Stimulated activated CD4-positive, alpha-beta T cell treated with anti-CD3 and anti-CD28 coated beads, TNF-alpha, amount 100 ng/mL, for 48 hours (primary cell): ENCODE measurements at places on chromosomes 12 and 14.

GRCh38 chr12:95922231-95922630 lies 20.2 kb downstream of the CCDC38 start:
- DNase-seq, result no peak

DNA sequence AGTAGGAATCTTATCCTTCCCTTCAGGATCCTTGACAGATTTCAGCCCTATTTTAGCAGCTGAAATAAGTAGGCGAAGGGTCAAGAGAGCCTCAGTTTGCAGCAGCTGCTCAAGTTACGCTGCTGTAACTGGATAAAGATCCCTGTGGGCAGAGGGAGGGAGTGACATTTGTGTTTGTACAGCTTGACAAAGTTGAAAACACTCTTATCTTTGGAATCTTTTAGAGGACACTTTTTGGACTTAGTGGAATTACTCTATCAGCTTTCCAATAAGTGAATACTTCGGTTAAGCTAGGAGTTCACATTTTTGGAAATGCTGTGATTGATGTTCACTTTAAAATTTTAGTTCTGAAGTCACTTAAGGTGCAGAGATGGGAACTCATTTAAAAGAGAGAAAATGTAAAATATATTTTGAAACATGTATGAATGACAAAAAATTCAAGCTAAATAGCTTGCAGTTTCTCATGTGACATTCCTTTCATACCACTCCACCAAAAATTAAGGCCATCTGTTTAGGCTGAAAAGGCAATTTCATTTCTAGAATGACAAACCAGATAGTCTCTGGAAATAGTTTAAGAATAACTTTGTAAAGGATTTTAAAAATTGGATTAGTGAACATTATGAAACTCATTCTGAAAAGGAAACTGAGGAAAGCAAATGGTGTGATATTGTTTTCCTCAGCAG lies 55.2 kb downstream of the SLC38A4 start:
- no peak for DNase-seq

DNA sequence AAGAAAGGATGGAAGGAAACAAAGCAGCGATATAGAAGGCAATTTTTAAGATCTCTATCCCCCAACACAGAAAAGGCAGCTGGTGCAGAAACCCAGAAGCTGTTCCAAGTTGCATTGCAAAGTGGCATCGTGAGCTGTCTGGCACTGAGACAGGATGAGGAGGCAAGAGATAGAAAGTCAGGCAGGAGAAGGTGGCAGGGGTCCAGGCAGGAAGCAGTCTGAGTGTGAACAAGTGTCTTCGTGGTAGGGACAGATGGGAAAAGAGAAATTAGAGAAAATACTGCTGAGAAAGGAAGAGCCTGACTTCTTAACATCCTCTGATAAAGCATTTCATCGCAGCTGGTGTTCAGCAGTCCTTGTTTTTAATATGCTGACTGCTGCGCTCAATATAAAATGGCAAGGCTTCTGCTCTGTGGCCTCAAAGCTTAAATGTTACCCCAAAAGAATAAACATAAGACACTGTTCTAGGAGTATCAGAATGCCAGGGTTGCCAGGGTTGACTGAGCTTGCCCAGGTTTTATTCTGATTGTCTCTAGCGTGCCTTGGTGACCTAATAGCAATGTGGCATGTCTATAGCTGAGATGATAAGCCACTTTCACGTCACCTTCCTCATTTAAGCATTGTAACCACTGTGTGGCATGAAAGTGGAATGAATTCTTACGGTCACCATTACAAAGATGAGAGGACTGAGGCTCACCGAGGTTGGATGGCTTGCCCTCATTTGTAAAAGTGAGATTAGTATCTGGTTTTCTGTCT lies 397.6 kb downstream of the NUAK1 start:
- no peak for DNase-seq

DNA sequence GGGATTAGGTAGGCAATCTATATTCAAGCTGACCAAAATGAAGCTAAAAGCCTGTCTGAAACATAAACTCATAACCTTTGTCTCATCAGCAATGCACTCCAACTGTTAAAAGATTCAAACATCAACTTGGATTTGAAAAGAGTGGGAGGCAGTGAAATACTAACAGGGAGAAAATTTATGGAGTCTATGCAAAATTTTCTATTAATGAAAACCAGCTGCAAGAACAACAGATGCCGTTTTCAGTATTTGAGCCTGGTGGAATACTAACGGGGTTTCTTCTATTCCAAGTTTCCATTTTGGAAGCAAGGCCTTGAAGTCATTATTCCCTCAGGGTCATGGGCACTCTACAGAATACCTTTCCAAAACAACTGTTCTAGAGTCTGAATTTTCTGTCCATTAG lies 88.3 kb downstream of the LRP6 start:
- no peak for DNase-seq

DNA sequence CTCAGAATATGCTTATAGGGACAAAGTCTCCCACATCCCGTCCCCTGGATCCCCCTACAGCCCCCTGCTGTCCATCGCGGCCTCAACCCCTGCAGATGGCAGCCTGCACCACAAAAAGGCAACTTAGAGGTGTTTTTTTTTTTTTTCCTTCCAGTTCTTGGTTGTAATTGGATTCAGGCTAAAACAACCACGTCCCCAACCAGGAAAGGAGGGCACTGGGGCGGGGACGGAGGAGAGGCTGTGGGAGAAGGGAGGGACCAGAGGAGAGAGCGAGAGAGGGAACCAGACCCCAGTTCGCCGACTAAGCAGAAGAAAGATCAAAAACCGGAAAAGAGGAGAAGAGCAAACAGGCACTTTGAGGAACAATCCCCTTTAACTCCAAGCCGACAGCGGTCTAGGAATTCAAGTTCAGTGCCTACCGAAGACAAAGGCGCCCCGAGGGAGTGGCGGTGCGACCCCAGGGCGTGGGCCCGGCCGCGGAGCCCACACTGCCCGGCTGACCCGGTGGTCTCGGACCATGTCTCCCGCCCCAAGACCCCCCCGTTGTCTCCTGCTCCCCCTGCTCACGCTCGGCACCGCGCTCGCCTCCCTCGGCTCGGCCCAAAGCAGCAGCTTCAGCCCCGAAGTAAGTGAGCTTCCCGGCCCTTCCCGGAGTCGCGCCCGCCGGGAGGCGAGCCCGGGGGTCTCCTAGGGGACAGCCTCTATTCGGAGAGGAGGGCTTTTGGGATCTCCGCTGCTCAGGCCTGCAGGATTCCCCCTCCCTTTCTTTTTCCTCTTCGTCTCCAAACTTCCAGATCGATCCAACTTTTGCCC lies at the start of gene MMP14:
TSS of gene MMP14 (plus strand) at position 285 of the 813 bp plus-strand sequence. CDS start at position 518, 233 bp downstream.
- no peak for DNase-seq

GRCh38 chr14:69342928-69343525 lies 55.1 kb downstream of the ERH start:
- DNase-seq, result no peak

DNA sequence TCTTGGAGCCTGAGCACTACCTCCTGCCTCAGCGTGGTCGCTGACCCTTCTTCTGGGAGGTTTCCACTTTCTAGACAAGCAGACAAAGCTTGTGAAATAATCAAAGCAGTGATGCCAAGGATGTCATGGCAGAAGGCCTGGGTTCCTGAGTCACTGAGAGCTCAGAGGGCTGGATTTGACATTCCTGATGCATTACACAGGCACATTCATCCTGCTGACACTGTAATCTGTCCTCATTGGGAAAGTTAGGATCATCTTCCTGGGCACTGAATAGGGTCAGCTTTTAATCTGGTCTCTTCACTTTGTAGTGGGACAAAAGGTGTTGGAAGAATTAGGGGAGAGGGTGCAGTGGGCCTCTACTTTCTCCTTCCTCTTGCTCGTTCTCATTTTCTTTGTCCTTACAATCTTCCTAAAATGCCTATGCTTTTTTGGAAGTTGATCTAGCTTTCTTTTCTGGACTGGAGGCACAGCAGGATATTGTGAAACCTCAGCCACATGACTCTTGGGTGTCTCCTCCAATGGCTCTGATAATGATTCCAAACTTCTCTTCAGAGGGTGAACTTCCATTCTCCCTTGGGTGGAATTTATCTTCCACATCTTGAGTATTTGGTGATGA lies 29.6 kb downstream of the EEA1 start:
- DNase-seq, result no peak

GRCh38 chr14:100788517-100788916 lies 37.4 kb upstream of the MEG3 start:
- DNase-seq, result no peak
